ENCODE measurements at places on chromosomes 1 and 21.

DNA sequence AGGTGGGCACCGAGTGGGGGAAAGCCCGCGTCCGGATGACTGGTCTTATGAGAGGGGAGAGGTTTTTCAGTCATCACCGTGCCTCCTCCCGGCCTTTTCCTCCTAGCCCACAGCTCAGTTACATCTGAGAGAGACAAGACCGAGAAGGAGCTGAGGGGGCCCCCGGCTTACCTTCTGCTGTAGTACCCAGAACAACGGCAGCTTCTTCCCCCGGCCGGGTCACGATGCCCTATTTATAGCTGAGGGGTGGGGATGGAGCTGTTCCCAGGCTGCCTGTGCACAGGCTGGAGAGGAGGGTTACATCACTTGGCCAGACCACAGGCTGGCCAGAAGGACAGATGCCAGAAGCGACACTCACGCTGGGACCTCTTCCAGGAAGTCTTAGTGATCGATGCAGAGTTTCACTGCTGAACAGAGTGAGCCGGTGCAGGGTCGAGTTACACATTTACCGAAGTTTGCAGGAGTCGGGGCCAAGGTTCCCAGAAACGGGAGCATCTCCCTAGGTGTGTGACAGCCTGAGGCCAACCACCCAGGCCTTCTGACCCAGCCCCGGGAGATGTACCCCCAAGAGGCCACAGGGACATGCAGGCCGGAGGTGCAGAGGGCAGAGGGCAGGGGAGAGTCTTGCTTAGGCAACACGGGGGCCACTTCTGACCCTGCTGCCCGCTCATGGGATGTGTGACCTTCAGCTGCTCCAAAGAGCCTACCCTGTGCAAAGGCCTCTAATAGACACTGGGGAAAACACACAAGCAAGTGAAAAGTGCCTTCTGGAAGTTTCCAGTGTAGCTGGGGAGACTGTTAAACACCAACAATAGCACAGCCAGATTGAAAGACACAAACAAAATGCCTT, at the start of gene AGT:
Gene AGT, minus strand, starts transcription at position 208 of the 850 bp plus-strand sequence. CDS start 3,299 bp downstream, outside the sequence.
- DNase-seq: no peak

DNA sequence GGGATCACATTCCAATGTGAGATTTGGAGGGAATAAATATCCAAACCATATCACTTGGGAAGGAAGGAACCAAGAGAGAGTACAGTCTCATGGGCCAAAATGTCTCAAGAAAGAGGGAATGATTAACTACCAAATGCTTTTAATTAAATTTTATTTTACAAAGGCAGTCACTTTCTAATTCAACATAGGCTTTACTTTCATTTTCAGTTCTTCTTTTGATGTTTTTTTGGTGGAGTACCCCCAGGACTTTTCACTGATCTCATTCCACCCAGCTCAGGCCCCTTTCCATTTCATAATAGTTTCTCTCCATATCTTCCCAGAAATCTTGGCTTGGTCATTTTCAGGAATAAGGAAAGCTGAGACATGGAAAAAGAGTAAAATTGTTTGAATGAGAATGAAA, 5.1 kb upstream of the SLAMF7 start:
- no peak for DNase-seq

GRCh38 chr1:158112994-158113758, 67.5 kb upstream of the CD1D start:
- peak; percentile 50 for DNase-seq

GRCh38 chr1:50873458-50874187, 86.4 kb downstream of the FAF1 start:
- no peak for DNase-seq

- DNase-seq: no peak
Measured at GRCh38 chr1:213371847-213372619, 321.0 kb downstream of the RPS6KC1 start.

DNA sequence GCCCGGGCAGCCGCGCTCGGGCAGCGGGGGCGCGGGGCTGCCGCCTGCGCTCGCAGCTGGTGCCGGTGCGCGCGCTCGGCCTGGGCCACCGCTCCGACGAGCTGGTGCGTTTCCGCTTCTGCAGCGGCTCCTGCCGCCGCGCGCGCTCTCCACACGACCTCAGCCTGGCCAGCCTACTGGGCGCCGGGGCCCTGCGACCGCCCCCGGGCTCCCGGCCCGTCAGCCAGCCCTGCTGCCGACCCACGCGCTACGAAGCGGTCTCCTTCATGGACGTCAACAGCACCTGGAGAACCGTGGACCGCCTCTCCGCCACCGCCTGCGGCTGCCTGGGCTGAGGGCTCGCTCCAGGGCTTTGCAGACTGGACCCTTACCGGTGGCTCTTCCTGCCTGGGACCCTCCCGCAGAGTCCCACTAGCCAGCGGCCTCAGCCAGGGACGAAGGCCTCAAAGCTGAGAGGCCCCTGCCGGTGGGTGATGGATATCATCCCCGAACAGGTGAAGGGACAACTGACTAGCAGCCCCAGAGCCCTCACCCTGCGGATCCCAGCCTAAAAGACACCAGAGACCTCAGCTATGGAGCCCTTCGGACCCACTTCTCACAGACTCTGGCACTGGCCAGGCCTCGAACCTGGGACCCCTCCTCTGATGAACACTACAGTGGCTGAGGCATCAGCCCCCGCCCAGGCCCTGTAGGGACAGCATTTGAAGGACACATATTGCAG, 3.0 kb downstream of the ARTN start:
- no peak for DNase-seq

DNA sequence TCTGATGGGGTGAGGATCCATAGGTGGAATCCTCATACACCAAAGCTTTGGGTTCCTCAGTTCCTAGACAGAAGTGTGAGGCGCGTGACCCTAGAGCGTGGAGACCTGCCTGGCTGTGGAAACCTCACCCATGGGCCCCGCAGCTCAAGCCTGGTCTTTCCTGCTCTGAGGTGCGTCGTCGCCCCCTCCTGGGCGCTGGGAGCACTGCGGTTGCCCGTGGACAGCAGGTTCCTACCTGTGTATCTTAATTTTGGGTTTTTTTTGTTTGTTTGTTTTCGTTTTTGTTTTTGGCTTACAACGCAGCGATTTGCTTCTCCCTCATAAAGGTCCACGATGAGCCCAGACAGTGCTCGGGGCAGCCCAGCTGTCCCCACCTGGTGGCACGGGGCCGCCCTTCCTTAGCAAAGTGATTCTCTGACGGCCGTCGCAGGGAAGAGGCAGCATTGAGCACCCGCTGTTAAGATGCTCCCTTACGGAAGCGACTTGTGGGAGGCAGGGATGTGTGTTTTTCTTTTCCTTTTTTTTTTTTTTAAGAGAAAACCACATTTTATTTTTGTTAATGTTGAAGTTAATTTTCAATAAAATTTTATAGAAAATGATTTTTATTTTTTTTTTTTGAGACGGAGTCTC, 36.5 kb upstream of the TRAPPC10 start:
- peak; percentile 11 for DNase-seq

GRCh38 chr1:84509029-84509428, 2.6 kb upstream of the GNG5 start:
- no peak for DNase-seq

DNA sequence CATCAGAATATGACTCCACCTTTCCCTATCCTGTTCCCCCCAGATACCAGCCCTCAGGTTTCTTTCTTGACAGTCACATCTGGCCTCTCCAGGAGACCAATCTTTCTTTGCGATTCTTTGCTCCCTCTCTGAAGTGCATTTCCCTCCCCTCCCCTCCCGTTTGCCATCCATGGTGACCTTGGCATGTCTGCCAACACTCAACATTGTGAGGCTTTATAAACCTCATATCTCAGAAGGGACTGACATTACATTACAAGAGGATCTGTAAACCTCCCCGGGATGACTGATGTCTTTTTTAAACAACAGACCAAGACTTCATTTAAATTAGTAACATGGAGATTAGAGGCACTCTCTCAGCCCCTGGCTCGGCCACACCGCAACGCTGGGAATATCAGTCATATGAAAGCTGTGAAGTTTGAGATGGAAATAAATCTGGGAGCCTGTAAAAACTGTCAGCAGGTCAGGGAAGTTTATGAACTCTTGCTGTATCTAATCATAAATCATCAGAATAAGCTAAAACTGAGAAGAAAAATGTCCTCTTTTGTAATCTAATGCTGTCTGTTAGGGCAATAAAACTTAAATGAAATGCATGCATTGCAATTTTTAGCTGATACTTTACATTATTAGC, 401.7 kb upstream of the PROX1 start:
- DNase-seq: no peak

GRCh38 chr1:200856716-200857357, 15.9 kb upstream of the GPR25 start:
- no peak for DNase-seq

DNA sequence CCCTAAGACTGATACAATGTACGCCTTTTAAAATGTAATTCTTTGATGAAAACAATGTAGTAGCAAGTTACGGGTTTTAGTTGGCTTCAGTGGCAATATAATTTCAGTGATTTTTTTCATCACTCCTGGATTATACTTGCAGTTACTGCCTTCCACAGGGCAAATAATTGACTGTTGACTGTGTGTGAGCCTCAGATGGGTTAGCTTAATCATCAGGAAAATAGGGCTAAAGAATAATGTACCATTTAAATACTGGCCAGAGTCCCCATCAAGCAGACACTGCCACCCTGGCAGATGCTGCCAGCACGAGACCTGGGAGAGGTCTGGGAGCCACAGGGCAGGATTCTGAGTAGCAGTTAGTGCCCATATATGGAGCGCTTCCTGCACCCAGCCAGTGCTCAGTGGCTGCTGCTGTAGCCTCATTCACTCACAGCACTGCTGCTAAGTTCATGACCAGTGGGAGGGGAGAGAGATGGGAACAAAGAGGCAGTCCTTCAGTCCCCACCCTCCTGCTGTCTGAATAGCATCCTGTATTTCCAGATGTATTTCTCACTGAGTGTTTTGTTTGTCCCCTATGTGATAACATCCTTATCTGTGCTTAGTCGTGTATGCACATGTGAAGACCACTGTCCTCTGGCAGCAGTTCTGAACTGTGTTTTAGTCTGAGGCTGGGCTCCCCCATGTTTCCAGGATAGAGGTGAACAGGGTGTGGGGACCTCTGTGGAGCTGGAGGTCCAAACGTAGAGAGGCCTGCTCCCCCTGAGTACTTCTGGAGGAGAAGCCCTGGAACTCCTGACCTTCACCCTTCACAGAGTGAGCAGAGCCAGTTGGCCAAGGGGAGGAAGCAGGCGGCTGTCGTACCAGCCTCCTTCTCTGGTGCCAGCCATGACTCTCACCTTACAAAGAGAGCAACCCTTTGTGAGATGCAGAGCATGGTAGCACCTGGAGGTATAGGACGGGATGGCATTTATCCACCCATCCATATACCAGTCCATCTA, 80.4 kb downstream of the ADARB1 start:
- DNase-seq: no peak

DNA sequence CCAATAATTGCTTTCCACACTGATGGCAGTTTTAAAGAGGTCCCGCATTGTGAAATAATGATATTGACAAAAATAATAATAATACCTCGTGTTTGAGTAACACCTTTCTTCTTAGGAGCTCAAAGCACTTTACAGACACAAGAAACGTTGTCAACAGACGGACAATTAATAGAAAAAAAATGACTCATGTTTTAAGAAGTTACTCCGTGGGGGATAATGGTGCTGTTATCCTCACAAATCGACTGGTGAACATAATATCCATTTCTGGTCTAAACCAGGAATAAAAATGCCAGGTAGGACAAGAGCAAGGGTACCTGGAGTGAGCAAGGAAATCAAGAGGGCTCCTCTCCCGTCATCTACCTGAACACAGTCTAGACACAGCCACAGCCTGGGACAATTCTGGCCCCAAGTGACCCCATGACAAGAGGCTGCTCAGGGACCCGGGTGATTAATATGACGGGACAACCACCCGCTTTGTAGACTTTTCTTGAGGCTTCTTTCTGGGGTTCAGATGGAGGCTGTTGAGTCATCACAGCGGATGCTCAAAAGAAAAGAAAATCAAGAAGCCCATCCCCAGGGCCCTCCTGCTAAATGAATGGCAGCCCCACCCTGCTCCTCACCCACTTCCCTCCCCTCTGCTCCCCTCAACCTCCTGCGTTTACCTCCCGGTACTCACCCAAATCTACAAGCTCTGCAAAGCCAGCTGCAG, 146.2 kb upstream of the IRF2BP2 start:
- DNase-seq: no peak

- no peak for DNase-seq
Measured at GRCh38 chr1:42832641-42833240, 13.7 kb upstream of the ZNF691 start.

DNA sequence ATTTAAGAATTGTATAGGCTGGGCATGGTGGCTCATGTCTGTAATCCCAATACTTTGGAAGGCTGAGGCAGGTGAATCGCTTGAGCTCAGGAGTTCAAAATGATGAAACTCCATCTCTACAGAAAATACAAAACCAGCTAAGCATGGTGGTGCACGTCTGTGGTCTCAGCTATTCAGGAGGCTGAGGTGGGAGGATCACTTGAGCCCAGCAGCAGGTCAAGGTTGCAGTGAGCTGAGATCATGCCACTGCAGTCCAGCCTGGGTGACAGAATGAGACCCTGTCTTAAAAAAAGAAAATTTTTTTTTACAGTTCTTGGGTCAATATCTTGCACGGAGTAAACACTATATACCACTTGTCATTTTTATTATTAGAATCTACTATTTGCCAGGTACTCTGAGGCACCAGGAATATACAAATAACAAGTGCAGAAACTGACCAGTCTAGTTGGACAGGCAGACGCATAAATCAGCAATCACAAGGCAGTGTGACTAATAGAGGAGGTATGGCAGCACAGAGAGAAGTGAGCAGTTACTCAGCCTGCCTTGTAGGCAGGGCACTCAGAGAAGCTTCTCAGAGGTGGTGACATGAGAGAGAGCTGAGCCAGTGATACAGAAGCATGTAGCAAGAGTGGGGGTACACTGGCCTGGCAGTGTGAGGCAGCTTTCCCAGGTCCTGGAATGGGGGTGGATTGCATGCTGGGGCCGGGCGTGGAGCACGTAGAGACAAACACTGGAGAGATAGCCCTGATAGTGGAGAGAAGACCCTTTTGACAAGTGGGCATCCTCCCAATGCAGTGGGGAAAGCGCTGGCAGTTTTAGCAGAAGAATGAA, 8.0 kb downstream of the PHLDA3 start:
- DNase-seq: no peak

- DNase-seq: no peak
Measured at GRCh38 chr1:187909382-187909781, 1080.6 kb downstream of the PLA2G4A start.
